CD4-positive, CD25-positive, alpha-beta regulatory T cell (primary cell): ENCODE measurements at places on chromosomes 3 and 15. TPM values are rescaled to one million over a fixed set of nuclear protein-coding genes. Genes with fewer than 3 reads are reported as not detected.
A peak's percentile ranks its signal among the peaks of the same experiment; 100 is the strongest.

The EIF4E3 gene
- 101 TPM for total RNA-seq

The OR5K2 gene
- total RNA-seq = not detected

The HIGD2B gene
- total RNA-seq = not detected

The SAMMSON gene
- total RNA-seq = not detected

The MORC1 gene
- total RNA-seq = 0.12 TPM

The HRH1 gene
- total RNA-seq = 0.15 TPM

The FAM3D gene
- total RNA-seq = not detected

The NR2F2 gene
- not detected for total RNA-seq

The ZDHHC19 gene
- not detected for total RNA-seq

The ZBTB38 gene
- 75.7 TPM for total RNA-seq

The PDCD6IP gene
- 178 TPM for total RNA-seq

DNA sequence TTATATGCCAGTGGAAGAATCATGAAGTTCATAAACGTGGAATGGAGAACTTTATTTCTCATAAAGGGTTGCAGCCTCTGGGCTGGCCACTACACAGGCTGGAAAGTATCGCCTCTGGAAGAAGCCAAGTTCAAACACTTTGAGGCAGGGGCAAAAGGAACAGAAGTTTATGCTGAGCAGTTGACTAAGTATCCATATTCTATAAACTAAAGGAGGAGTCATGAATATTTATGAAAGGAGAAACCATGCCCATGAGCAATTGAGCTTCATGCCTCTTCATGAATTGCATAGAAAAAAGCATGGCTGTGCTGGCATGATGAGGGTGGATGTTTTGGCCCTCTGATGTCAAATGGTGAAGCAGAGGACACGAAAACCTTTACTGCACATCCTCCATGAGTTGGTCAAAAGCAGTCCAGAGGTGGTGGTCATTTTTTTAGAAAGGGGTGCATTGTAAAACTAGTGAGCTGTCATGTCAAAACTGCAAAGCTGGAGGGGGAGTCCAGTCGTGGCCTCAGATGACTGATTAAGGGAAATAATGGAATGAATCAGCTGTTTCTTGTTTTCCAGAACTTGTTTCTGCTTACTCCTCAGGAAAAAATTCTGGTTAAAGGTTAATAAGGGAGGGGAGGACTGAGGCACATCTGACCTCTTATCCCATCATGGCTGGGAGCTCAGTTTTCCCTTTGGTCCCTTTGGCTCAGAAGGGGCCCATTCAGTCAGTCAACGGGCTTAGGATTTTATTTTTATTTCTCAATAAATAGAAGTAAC lies 276.7 kb downstream of the CHL1 start:
- no peak for DNase-seq
- no peak overlapping the region for H3K27ac ChIP-seq
- no peaks in the 10 kb centered on the region for H3K27me3 ChIP-seq
- H3K36me3 ChIP-seq = no peaks in the 10 kb centered on the region

- no peaks in the 10 kb centered on the region for H3K27me3 ChIP-seq
- H3K36me3 ChIP-seq = peaks cover 41% of the 10 kb centered on the region
- no peak for DNase-seq
- H3K4me1 ChIP-seq = no peaks in the 10 kb centered on the region
- H3K4me3 ChIP-seq = no peak overlapping the region
- H3K27ac ChIP-seq = no peak overlapping the region
Measured at GRCh38 chr15:60344987-60345386, 52.8 kb downstream of the ANXA2 start.

DNA sequence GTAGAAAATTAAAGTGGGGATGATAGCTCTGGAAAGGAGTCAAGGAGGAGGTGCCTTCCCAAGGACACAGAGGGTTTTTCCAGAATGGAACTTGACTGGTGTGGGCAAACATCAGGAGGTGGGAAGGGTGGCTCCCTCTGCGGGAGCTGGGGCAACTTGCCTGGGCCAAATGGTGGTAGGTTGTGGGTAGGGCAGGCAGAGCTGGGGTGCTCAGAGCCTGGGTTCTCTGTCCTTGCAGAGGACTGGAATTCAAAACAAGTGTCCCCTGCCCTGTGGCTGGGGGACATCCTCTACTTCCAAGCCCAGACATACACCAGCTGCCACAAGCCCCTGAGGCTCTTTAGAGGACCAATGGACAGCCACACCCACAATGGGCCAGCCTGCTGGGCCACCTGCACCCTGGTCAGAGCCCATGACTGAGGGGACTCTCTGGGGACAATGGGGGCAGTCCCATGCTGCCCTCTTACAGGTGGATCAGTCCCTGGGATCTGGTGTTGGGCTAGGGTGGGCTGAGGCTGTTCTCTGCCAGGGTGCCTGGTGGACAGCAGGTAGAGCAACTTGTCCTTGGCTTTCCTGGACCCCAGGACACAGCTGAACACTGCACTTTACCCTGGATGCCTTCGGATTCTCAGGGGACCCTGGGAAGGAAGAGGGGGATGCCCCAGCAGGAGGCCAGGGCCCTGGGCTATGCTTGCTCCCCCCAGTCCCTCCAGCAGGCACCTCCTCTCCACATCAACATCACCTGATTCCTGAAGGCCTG lies 38.6 kb upstream of the CSPG4 start:
- no peak for DNase-seq
- H3K27ac ChIP-seq = no peak overlapping the region
- peaks cover 2% of the 10 kb centered on the region for H3K4me1 ChIP-seq

GRCh38 chr3:191499307-191500080 lies 38.5 kb downstream of the PYDC2 start:
- no peaks in the 10 kb centered on the region for H3K27me3 ChIP-seq
- no peaks in the 10 kb centered on the region for H3K36me3 ChIP-seq
- H3K4me1 ChIP-seq = no peaks in the 10 kb centered on the region
- no peak overlapping the region for H3K27ac ChIP-seq
- no peak for DNase-seq

GRCh38 chr3:106228271-106228670 lies 359.5 kb upstream of the CBLB start:
- H3K4me3 ChIP-seq = no peak overlapping the region
- peaks cover 3% of the 10 kb centered on the region for H3K4me1 ChIP-seq

GRCh38 chr15:72740219-72740618 lies 43.3 kb downstream of the ADPGK start:
- peaks cover 24% of the 10 kb centered on the region for H3K4me1 ChIP-seq
- H3K27me3 ChIP-seq = no peaks in the 10 kb centered on the region
- H3K4me3 ChIP-seq = peak overlapping the region; percentile 81
- H3K27ac ChIP-seq = peak overlapping the region; percentile 72

DNA sequence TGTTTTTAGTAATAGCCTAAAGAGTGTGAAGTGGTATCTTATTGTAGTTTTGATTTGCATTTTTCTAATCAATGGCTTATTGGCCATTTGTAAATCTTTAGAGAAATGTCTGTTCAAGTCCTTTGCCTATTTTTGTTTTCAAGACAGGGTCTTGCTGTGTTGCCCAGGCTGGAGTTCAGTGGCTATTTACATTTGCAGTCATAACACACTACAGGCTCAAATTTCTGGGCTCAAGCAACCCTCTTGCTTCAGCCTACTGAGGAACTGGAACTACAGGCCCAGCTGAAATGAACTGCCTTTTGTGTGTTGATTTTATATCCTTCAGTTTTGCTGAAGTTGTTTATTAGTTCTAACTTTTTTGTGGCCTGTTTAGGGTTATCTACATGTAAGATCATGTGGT lies 27.9 kb downstream of the BSN start:
- no peak for DNase-seq
- H3K36me3 ChIP-seq = no peaks in the 10 kb centered on the region
- peaks cover 2% of the 10 kb centered on the region for H3K27me3 ChIP-seq
- H3K4me1 ChIP-seq = no peaks in the 10 kb centered on the region
- H3K4me3 ChIP-seq = no peak overlapping the region

- peaks cover 8% of the 10 kb centered on the region for H3K4me1 ChIP-seq
- H3K27ac ChIP-seq = no peak overlapping the region
- H3K27me3 ChIP-seq = no peaks in the 10 kb centered on the region
- no peak overlapping the region for H3K4me3 ChIP-seq
- H3K36me3 ChIP-seq = no peaks in the 10 kb centered on the region
Measured at GRCh38 chr3:196998966-196999760, 30.5 kb downstream of the MELTF start.

DNA sequence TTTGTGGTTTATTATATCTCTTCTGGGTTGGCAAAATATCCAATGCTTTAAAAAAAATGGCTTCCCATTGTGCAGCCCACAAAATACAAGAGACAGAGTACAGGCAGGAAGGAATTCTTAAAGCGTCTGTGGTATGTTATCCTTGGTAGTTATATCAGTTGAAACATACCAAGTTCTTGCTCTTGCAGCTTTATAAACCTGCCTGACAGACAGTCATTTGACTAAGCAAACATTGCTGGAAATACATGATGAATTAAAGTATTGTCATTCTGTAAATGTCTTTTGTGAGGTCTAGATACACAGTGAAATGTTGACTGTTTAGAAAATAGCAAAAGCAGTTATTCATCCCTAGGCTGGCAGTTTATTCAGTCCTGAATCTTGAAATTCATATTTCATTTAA lies 44.8 kb upstream of the MAP3K13 start:
- H3K36me3 ChIP-seq = no peaks in the 10 kb centered on the region
- no peaks in the 10 kb centered on the region for H3K4me1 ChIP-seq
- no peak overlapping the region for H3K4me3 ChIP-seq
- DNase-seq = no peak

DNA sequence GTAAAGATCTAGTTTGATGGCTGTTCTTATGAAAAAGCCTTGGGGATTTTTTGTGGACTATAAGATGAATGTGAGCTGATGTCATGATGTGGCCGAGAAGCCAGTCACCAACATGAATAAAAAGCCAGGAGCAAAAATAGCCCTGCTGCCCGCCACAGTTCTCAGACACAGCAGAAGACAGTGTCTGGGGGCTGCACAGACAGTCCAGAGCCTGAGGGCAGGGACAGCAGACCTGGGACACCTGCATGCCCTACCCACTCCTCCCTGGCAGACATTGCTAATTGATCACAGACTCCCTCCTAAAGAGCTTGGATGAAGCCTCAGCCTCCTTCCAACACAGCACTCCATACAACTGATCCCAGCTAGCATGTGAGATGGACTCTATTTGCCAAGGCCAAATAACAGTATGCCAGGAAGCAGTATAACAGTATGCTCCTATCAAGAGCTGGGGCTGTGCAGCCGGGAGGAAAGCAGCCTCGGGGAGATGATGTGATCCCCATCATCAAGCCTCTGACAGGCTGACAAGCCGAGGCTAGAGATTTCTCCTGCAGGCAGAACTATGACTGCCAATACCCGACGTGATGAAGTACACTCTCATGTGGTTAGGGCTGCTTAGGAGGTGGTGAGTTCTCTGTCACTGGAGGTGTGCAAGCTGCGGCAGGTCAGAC lies 105.4 kb upstream of the RPL32 start:
- peaks cover 23% of the 10 kb centered on the region for H3K4me1 ChIP-seq
- no peak overlapping the region for H3K4me3 ChIP-seq
- DNase-seq = no peak
- peaks cover 13% of the 10 kb centered on the region for H3K36me3 ChIP-seq

DNA sequence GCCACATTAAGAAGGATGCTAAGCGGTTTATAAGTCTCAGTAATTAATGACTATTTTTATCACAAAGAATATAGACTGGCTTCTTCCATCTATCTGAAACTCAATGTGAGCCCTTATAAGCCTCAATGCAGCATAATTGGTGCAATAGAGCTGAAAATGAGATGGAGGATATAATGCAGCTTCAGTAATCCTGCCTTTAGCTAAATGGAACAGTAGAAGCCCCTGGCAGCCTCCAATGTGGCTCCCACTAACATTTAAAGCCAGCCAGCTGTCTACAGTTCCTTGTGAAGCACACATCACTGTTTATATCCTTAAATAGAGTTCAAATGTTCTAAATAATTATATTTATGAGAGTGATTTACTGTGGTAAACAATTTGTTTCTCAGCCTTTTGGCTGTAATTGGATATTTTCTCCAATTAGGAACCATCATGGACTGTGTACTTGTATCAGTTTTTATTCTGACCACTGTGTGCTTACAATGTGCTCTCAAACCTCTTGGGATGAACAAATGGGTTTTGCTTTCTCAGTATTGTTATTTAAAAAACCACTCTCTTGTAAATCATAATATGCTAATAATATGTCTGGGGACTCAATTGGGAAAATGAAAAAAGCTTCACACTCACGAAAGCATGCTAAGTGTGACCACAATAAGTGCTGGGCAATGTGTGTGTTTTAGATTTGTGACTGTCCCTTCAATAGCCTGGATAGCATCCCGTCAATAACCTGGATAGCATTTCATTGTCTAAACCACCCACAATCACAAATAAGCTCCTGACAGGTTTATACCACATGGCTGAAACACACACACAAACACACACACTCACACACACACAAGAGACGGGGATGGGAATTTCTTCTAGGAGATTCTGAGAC lies 366.6 kb downstream of the GBE1 start:
- no peaks in the 10 kb centered on the region for H3K36me3 ChIP-seq
- DNase-seq = no peak
- no peaks in the 10 kb centered on the region for H3K4me1 ChIP-seq
- H3K27ac ChIP-seq = no peak overlapping the region
- no peak overlapping the region for H3K4me3 ChIP-seq

GRCh38 chr3:102054543-102055080 lies 205.3 kb downstream of the NFKBIZ start:
- no peak overlapping the region for H3K4me3 ChIP-seq
- no peak for DNase-seq
- H3K27me3 ChIP-seq = no peaks in the 10 kb centered on the region
- peaks cover 32% of the 10 kb centered on the region for H3K4me1 ChIP-seq
- H3K36me3 ChIP-seq = no peaks in the 10 kb centered on the region

DNA sequence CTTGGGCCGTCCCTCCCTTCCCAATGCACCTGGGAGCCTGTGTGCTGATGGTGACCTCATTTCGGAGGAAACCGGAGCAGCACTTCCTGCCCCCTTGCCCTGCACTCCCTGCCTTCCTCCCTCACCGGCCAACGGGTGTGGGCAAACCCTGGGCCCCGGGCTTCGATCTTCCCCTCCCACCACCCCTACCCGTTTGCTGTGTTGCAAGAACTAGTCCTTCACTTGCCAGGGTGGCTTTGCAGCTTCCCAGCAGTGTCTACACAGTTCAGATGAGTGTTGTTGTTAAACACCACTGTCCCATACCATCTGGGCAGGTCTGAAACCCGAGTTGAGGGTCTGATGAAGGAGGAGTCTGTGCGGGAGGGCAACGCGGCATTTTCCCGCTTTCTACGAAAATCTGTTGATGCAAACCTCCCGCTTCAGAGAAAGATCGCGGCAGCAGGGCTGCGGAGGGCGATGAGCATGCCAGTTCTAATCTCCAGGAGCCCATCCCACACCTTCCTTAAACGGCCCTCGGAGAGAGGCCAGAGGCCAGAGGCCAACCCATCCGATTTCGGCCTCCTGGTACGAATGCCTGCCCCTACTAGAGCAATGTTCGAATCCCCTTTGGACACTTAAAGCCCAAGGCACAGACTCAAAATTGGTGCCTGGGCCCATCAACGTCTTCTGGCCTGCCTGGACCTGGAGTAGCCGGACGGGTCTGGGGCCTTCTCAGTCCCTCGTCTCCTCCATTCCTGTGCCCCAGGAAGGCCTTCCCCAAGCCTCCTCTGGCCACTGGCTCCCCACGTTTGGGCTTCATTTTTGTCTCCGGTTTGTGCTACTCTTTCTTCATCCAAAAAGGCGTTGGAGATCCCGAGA lies 35.7 kb upstream of the POLG start:
- H3K4me1 ChIP-seq = peaks cover 18% of the 10 kb centered on the region
- no peak for DNase-seq
- H3K27me3 ChIP-seq = peaks cover 47% of the 10 kb centered on the region

GRCh38 chr3:148230473-148230872 lies 467.2 kb upstream of the AGTR1 start:
- no peak overlapping the region for H3K27ac ChIP-seq
- no peaks in the 10 kb centered on the region for H3K4me1 ChIP-seq
- no peak for DNase-seq
- no peaks in the 10 kb centered on the region for H3K36me3 ChIP-seq

GRCh38 chr3:126107957-126108675 lies 24.2 kb upstream of the SLC41A3 start:
- H3K4me3 ChIP-seq = no peak overlapping the region
- no peaks in the 10 kb centered on the region for H3K27me3 ChIP-seq
- H3K36me3 ChIP-seq = no peaks in the 10 kb centered on the region
- no peak overlapping the region for H3K27ac ChIP-seq
